ENCODE measurements at places on chromosomes 5 and 9.

GRCh38 chr9:3205421-3206095 is 320.2 kb downstream of the RFX3 start:
- no peak for DNase-seq

DNA sequence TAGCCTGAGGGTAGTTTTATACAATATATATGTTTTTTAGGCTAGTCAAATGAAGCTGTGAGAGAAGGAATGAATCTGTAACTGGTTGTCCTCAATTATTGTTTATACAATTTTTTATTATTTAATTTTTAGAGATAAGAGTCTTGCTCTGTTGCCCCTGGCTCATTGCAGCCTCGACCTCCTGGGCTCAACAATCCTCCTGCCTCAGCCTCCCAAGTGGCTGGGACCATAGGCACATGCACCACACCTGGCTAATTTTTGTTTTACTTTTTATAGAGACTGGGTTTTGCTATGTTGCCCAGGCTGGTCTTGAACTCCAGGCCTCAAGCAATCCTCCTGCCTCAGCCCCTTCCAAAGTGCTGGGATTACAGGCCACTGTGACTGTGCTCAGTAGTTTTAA is 2.7 kb downstream of the MRPL41 start:
- DNase-seq = no peak

GRCh38 chr5:116795189-116795588 is 220.6 kb upstream of the SEMA6A start:
- no peak for DNase-seq

DNA sequence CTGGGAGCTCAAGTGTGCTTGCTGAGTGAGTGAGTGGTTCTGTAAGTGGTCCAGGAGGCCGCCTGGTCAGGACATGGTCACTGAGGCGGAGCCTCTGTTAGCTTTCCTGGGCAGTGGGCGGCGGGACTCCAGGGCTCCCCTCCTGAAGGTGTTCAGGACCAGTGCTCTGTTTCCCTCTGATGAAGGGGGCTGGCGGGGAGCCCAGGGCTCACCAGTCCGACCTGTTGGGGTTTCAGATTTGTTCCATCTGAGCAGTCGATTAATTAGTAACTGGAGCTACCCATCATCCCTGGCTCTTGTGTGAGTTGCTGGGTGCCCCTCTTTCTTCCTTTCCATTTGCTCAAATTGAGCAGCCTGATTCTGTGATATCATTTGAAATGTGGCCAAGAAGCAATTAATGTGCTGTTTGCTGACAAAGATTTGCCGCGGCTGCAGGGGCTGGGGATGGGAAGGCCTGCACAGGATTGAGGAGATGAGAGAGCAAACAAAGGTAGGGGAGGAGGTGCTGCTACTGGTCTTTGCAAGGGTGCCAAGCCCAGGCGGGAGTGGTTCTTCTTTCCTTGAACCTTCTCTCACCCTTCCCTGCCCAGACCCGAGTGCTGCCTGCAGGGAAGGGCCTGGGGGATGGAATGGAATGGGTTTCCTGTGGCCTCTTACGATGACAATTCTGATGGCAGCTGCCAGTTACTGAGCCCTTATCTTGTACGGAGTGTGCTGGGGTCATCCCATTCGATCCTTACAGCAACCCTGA is 92.8 kb upstream of the PITX1 start:
- DNase-seq = no peak

DNA sequence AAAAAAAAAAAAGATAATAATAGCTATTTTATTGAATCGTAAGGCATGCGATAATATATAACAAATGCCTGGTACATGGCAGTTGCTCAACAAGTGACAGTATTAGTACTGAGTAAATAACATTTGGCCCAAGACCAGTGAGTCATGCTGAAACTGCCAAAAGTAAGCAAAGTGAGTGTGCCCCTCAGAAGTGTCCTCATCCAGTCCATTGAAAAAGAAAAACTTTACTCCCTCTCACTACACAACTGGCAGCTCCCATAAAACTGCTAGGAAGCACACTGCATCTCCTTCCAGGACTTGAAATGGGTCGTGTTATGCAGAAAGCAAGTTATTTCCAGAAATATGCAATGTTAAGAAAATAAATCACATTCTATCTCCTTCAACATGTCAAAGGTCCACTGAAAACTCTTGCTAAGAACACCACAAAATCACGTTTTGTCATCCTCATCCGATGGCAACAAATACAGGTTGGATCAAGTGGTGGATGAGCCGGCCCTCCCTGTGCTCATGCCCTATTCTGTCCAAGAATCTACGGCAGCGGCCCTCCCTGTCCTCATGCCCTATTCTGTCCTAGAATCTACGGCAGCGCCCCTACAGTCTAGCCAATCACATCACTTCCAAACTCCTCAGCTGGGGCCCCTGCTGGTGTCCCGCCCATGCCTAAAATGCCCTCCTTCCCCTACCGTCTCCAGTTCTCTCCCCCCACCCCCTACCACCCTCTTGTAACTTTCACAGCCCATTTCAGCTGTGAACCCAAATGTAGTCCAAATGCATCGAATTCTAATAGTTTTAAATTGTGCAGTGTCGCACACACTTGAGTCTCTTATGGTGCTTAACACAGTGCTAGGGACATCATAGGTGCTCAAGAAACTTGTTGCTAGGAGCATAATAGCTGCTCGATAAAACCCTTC is 12.5 kb downstream of the PTCH1 start:
- no peak for DNase-seq

DNA sequence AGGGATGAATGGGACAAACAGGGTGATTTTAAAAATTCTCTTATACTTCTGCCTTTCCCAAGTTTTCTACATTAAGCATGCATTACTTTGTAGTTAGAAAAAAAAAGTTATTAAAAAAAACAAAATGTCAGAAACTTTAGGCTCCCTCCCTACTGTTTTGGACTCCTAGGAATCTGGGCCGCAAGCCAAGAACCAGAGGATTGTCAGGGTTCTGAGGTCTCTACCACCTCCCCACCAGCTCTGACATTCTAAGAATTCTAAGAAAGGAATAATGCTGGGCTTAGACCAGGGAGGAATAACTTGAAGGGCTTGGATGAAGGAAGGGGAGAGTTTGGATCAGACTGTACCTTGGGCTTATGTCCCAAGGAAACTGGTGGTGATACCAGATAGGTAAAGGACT is 1.1 kb upstream of the ARHGEF39 start:
- no peak for DNase-seq

DNA sequence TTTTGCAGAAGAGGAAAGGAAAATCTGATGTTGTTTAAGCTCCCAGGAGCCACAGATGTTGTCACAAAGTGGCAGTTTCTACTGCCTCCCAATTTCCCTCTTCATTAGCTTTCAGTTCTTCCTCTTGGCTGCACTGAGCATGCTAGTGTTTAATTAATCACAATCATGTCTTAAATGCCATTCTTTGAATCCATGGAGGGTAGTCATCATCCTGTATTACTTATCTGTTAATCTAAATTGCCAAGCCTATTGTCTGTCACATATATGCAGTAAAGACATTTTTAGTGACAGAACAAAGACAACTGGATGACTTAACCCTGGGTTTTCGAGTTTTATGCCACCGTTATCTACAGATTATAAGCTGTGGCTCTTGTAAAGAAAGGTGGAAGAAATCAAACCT is 14.7 kb downstream of the KLHL9 start:
- no peak for DNase-seq

GRCh38 chr5:119435436-119436132 is 16.7 kb upstream of the HSD17B4 start:
- peak; percentile 67 for DNase-seq

- no peak for DNase-seq
These were observed 17.2 kb downstream of the PAM start for GRCh38 chr5:102772273-102772672.

DNA sequence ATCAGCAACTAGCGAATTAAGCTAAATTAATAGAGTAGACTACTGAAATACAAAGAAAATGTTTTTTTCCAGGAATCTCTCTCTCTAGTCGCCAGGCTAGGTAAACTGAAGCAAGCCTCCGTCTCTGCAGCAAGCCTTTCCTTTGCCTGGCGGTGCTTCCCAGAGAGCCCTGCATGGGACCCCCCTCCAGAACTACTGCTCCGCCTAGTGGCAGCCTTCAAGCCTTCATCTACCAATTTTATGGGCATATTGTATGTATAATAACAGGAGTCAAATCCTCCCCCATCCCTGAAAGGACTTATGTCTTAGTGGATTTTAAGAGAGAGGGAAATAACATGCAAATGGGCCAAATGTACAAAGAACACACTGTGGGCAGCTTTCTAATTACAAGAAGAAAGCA is 241.9 kb downstream of the SAXO1 start:
- DNase-seq = no peak

DNA sequence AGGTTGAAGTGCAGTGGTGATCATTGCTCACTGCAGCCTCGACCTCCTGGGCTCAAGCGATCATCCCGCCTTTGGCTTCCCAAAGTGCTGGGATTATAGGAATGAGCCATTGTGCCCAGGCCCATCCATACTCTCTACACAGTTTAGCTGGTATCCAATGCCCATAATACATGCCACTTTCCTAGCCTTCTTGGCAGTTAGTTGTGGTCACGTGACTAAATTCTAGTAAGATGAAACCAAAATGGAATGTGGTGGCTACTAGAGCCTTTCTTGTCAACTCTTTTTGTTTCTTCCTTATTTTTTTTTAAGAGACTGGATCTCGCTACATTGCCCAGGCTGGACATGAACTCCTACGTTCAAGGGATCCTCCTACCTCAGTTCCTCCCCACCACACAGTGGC is 15.3 kb upstream of the KIF27 start:
- no peak for DNase-seq

DNA sequence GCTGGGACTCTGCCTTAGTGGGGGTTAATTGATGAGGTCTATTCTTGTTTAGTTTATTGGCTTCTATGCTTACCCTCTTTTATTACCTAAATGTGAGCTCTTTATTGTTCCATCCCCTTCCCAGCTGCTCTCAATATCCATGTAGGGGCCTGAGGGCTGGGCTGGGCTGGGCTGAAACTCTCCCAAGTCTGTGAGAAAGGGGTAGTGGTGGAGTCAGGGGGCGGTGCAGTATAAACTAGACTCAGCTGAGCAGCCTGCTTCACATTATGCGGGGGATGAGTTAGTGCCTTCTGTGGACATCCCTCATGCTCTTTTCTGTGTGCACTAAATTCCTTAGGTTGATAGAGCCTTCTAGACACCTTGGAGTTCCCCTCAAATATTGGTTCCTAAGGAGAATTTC is 451.8 kb upstream of the PTGER4 start:
- no peak for DNase-seq

DNA sequence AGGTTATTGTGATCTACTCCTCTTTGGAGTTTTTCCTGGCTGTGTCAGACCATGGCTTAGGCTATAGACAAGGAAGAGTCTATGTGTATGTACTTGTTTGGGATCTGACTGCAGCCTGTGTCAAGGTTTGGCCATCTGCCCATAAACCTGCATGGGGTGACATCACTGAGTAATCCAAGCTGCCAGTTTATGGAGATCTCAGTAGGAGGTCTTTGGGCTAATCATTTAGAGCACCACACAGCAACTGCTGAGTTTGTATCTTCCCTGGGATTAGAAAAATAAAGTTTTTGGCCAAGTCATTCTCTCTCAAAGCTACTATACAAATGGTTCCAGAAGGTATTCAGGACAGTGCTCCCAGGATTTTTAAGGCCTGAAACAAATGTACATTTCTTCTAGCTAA is 65.5 kb upstream of the HSPB3 start:
- DNase-seq = no peak

- DNase-seq = no peak
These were observed 4.7 kb upstream of the GBGT1 start for GRCh38 chr9:133168432-133168831.

GRCh38 chr5:886716-887325 is 5.8 kb downstream of the BRD9 start:
- no peak for DNase-seq

DNA sequence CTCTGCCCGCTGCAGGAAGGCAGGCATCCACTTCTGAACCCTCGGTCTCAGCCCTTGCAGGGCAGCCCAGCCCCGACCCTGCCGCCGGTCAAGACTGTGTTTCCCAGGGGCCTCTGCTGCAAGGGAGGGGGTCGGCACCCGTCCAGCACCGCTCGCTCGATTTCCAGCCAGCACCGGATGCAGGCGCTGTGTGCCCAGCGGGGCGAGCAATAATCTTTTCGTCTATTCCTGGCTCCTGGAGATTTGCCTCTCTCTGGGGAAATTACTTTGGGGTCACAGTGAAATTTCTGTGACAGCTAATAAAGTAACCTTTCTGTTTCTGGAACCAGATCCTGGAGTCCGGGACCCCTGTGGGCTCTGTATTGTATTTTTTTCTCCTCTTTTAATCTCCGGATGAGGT is 155.3 kb downstream of the COL23A1 start:
- DNase-seq = no peak

- no peak for DNase-seq
These were observed 115.5 kb downstream of the C9orf50 start for GRCh38 chr9:129505270-129505902.

DNA sequence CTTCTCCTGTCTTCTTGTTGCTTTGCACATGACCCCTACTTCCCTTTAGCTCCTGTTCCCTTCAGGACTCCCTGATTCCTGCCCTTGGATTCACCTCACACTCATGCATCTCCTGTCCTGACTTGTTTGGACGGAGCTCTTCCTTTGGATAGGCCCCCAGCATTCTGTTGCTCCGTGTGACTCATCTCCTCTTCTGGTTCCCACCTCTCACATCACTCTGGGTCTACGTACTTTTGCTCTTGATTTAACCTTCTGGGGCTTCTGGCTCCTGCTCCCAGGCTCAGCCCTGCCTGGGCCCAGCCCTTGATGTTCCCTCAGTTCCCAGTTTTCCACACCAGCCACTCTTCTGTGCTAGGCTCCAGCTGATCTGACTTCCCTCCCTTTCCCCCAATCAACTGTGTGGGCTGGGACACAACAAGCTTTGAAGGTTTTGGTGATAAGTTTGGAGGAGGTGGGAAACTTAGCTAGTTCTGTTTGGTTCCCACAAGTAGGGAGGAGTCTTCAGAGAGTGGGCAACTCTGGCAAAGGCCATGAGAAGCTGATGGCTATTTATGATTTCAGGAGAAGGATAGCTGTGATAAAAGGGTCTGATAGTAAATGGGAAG is 331.5 kb downstream of the ARHGEF28 start:
- no peak for DNase-seq

GRCh38 chr9:14391620-14392019 is 77.7 kb upstream of the NFIB start:
- DNase-seq = no peak

- no peak for DNase-seq
These were observed 9.2 kb upstream of the ISL1 start for GRCh38 chr5:51373880-51374523.

GRCh38 chr5:44875661-44876605 is 67.2 kb downstream of the MRPS30 start:
- DNase-seq = no peak

DNA sequence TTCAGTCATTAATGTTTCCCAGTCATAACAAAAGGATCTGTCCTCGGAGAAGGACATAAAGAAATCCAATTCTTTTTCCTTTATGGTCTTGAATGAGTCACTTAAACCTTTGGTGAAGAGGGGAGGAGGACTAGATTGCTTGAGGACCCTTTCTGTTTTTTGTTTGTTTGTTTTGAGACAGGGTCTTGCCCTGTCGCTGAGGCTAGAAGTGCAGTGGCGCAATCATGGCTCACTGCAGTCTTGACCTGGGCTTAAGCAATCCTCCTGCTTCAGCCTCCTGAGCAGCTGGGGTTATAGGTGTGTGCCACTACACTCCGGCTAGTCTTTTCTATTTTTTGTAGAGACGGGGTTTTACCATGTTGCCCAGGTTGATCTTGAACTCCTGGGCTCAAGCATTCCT is 12.3 kb downstream of the TIGD6 start:
- DNase-seq = no peak

Measured in natural killer cell treated with Interleukin-12 subunit alpha and Interleukin-12 subunit beta and Interleukin-15 and Interleukin-18, amount 100 ng/mL, for 72 hours (primary cell).